ENCODE measurements at places on chromosomes 12 and 14. TPM values are rescaled to one million over a fixed set of nuclear protein-coding genes. Genes with fewer than 3 reads are reported as not detected.

SLC25A47 gene
- not detected for polyA plus RNA-seq

TBX5 gene
- polyA plus RNA-seq: not detected

EIF4B gene
- 312 TPM for polyA plus RNA-seq

CCDC88C gene
- polyA plus RNA-seq: 1.4 TPM

HOXC5 gene
- 0.80 TPM for polyA plus RNA-seq

ENDOU gene
- polyA plus RNA-seq: not detected

FGF6 gene
- not detected for polyA plus RNA-seq

DAO gene
- not detected for polyA plus RNA-seq

- no peak for DNase-seq
These were observed 2.3 kb upstream of the ZNF705A start for GRCh38 chr12:8154526-8154925.

- peak; percentile 32 for DNase-seq
These were observed at the start of gene BCAT1 for GRCh38 chr12:24948757-24949722. TSS of gene BCAT1 (minus strand) at chr12:24949101. CDS start at chr12:24948932, 169 bp downstream.

GRCh38 chr12:4177262-4177661, 96.3 kb upstream of the CCND2 start:
- DNase-seq: no peak

DNA sequence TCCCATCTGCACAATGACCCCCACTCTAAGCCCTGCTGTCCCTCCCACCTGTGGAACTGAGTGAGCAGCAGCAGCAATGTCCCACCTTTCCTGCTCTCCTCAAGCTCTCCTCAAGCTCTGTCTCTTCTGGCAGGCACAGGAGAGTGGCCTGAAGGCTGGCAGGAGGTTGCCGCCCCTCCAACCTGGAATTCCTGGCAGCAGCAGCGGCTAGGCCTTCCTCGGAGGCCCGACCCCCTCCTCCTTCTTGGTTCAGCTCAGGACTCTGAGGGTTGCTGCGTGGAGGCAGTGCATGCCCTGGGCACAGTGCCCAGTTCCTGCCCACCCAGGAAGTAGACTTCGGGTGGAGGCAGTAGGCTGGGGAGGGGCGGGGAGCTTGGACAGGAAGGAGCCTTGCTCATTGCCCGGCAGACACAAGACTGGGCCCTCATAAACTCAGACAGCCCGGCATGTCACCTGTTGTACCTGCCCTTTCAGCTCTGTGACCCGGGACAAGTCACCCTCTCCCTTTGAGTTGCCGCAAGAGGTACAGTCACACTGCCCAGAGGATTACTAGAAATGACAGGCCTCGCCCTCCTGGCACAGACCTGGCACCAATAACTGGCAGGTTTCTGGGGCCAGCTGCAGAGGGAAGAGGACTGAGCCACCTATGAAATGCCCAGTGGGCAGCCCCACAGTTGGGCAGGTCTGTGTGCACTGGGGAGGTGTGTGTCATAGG, 2.1 kb upstream of the SERPINA1 start:
- DNase-seq: peak; percentile 36

- no peak for DNase-seq
These were observed 13.2 kb upstream of the SELPLG start for GRCh38 chr12:108646600-108647579.

GRCh38 chr12:43278541-43278832, 273.5 kb downstream of the ADAMTS20 start:
- no peak for DNase-seq

GRCh38 chr14:24483604-24484252, 24.3 kb downstream of the CMA1 start:
- DNase-seq: no peak

DNA sequence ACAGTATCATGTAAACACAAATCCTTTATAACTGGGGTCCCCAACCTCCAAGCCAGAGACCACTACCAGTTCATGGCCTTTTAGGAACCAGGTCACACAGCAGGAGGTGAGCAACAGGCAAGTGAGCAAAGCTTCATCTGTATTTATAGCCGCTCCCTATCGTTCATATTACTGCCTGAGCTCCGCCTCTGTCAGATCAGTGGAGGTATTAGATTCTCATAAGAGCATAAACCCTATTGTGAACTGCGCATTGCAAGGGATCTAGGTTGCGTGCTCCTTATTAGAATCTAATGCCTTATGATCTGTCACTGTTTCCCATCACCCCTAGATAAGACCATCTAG, 49.9 kb downstream of the LRP6 start:
- DNase-seq: no peak

DNA sequence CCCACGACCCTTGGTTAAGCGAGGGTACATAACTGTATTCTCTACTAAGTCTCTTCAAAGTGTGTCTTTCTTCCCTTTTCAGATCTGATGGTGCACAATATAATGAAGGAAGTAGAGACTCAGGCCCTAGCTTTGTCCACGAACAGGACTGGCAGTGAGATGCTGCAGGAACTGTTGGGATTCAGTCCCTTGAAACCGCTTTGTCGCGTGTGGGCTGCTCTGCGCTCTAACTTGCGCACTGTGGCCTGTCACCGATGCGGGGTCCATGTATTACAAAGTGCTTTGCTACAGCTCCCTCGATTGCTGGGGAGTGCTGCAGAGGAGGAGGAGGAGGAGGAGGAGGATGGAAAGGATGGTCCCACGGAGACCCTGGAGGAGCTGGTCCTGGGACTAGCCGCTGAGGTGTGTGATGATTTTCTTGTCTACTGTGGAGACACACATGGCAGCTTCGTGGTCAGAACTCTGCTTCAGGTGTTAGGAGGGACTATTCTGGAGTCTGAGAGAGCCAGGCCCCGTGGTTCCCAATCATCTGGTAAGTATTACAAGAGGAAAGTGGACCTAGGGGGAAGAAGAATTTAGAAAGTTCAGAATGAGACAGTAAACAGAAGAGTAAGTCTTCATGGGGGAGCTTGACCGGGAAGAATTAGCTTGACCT, 803 bp downstream of the NOP9 start:
- no peak for DNase-seq

- DNase-seq: no peak
These were observed 28.1 kb downstream of the TCHP start for GRCh38 chr12:109928058-109928656.
